Nephron progenitor cell (in vitro differentiated cells): ENCODE measurements at places on chromosomes 1 and 21.

- DNase-seq = no peak
Measured at GRCh38 chr1:209040351-209040750, 543.2 kb upstream of the CAMK1G start.

- DNase-seq = no peak
Measured at GRCh38 chr1:232381394-232382100, 248.4 kb downstream of the SIPA1L2 start.

GRCh38 chr1:157894613-157895165 is 53.1 kb upstream of the CD5L start:
- no peak for DNase-seq

DNA sequence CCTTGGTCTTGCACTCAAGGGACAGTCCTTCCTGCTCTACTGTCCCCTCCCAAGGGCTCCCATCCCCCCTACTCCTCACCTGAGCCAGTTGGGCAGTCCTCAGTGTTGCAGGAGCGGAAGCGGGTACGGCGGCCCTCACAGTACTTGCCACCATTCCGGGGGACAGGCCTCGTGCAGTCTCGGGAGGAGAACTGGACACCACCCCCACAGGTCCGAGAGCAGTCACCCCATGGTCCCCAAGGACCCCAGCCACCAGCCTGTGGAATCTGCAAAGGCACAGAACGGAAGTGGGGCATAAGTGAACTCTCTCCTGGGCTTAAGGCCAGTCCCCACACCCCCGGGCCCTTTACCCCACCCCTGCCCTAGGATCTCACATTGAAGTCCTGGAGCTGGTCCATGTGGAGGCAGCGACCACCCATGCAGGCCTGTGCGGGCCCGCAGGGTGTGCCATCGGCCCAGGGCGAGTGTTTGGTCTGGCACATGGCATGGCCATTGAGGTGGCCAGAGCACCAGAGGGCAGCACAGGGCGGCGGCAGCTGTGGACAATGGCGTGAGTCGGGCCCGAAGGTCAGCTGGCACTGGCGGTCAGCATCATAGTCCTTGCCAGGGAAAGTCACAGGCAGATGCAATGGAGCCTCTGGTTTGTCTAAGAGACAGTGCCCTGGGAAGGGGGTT is 5.2 kb downstream of the ADAMTS4 start:
- DNase-seq = no peak

GRCh38 chr21:35091496-35091895 is 42.4 kb upstream of the RUNX1 start:
- DNase-seq = no peak

DNA sequence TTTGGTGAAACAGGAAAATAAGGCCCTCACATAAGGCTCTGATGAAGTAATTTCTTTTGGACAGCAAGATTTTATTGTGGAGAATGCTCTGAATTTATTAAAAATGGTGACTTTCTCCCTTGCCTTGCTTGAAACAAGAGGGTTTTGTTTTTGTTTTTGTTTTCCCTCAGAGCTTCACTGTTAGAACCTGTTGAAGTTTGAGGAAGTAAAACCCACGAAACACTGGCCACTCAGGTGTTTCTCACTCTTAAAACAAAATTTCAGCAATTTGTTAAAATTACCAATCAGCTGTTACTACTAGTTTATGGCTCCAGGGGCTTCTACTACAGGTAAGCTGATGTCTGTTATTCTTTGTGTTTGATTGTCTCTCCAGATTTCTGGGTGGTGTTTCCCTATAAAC is 112.6 kb upstream of the B3GALT2 start:
- no peak for DNase-seq

GRCh38 chr1:244731651-244732050 is 78.7 kb downstream of the DESI2 start:
- no peak for DNase-seq

GRCh38 chr1:46519209-46519608 is 29.6 kb downstream of the DMBX1 start:
- no peak for DNase-seq

- no peak for DNase-seq
Measured at GRCh38 chr21:37478794-37479193, 112.2 kb downstream of the DYRK1A start.

DNA sequence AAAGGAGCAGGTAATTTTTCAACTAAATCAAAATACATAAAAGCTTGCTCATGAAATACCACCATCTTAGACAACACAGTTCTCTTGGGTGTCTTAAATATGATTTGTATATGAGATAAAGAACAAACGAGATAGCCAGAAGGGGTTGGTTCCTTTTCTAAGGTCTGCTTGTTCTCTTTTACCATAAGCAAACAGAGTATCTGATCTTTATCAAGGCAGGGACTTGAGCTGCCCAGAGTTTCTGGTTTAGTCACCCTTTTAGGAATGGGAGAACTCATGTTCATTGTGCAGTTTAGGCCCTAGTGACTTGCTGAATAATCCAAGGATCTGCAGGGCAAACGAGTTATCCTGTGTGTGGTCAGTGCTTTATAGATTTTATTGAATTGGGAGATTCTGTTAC is 3.0 kb upstream of the SUCO start:
- DNase-seq = no peak

DNA sequence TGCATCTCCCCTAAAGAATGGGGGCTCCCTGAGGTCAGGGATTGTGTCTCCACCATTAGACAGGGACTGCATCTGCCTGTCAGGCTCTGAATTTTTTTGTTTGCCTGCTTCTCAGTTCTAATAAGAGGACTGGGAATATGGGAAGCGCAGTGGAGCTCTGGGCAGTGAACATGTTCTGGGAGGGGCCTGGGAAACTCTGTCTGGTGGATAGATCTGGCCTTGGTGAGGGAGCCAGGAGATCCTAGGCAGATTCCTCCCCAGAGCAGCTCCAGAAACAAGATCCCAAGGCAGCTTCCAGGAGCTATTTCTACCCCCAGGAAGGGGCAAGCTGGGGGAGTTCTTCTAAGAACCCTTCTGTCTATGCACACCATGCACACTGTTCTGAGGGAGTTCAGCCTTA is 12.6 kb upstream of the MYOG start:
- no peak for DNase-seq

DNA sequence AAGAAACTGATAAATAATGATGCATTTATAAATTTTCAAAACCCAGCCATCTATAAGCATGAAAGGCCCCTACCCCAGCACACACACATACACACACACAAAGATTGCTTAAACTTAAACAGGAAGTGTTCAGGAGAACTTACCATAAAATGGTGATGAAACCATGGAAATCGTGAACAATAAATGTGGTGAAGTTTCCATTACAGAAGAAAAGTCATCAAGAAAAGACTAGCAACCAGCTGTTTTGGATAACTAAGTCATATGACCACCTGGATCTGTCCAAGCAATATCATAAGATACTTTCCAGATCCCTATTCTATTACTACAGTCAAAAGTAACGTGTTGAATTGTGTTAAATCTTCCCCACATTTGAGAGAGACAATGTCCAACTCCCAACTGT is 24.1 kb downstream of the RGS5 start:
- DNase-seq = no peak

- no peak for DNase-seq
Measured at GRCh38 chr1:36305915-36306209, 306 bp upstream of the SH3D21 start.

DNA sequence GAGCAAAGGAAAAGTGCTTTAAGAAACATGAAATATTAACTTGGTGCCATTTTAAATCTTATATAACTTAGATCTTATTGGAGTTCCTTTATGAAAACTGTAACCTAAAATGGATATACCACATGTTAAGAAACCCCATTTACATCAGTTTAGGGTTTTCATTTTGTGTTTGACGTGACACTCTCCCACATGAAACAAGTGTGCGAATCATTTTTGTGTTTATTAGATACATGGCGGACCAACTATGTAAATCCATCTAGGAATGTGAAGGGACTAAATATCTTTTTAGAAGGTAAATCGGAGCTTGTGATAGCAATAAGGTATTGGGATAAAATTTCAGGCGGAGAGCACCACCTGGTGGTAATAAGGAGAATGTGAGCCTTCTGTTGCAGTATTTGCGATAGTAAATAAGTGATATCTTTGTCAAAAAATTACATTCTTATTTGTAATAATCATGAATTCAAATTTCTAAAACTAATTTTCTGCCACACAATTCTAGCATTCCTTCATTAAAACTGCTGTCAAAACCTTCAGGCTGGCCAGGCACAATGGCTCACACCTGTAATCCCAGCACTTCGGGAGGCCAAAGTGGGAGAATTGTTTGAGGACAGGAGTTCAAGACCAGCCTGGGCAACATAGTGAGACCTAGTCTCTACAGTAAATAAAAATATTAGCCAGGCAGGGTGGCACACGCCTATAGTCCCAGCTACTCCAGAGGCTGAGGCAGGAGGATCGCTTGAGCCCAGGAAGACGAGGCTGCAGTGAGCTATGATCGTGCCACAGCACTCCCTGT is 31.3 kb downstream of the SMAP2 start:
- DNase-seq = peak; percentile 27

DNA sequence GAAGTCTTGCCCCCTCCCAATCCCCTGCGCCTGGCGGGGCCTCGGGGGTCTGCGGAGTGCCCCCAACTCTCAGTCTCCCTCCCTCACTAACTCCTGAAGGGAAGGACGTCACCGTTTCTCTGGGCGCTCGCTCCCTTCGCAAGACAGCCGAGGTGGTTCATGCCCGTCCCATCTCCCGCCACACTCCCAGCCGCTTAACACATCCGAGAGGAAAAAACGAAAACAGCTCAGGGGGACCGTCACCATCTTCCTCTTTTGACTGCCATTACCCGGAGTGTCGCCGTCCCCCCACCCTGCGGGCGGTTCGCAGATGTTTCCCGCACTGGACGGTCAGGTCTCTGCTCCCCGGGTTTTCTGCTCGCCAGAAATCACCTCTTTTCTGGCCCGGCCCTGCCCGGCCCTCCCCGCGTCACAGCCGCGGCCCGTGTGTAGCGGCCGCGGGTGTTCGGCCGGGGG is 532 bp downstream of the ERO1B start:
- peak; percentile 44 for DNase-seq

DNA sequence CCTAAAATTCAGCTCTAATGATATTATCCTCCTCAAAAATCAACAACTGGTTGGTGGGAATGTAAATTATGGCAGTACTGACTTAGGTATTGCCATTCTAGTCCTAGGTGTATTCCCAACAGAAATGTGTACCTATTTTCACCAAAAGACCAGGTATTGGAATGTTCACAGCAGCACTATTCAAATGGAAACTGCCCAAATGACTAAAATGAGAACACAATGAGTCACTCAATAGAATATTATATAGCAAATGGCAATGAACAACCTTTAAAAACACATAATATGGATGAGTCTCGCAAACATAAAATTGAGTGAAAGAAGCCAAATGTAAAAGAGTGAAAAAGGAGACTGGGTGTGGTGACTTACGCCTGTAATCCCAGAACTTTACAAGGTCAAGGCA is 44.9 kb downstream of the GADD45A start:
- DNase-seq = no peak

GRCh38 chr1:58986996-58987767 is 203.3 kb upstream of the JUN start:
- DNase-seq = no peak

GRCh38 chr1:8276932-8277331 is 41.0 kb upstream of the SLC45A1 start:
- DNase-seq = no peak

DNA sequence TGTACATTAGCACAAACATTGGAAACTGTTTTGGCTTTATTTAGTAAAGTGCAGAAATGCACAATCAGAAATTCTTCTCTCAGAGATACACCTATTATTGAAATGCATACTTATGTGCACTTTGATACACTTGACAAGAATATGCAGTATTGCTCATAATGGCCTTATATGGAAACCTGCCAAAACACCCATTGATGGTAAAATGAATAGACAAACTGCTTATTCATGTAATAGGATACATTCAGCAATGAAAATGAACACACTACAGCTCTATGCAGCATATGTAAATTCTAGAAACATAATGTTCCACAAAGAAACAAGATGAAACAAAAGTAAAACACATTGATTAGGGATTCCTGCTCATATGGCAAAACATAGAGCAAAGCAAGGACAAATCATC is 223.9 kb downstream of the S1PR1 start:
- DNase-seq = no peak

DNA sequence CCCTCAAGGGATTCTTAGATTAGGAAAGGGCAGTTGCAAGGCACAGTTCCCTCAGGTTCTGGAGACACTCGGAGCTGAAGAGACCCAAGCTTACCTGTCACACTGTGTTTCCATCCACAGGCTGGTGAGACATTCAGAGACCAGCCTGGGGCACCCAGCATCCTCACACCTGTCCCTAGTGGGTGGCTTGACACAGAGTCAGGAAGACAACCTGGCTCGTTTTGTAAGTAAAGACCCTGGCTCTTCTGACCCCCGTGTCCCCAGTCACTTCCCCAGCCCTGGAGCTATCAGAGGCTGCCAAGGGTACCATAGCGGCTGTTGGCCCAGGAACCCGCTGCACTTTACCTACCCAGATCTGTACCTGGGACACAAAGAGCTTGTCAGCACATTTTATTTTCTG is 409.8 kb downstream of the MATN1 start:
- no peak for DNase-seq

- DNase-seq = no peak
Measured at GRCh38 chr1:77977989-77978292, 931 bp downstream of the FUBP1 start.

DNA sequence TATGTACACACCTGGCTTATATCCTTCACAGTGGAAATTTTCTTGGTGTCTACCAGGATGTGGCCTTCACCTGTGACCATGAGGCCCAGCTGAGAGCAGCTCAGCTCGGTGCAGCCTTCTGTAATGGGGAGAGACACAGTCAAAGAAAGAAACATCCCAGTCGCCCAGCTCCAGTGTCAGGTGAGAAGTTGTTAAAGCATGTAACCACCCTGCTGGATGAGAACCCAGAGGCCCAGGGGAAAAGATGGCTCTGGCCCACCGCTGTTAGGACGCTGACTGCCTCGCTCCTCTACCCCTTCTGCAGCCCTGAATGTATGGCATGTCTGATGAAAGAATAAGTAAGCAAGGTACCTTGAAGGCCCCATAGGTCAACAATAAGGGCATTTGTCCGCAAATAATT is 52.7 kb downstream of the SCCPDH start:
- no peak for DNase-seq

DNA sequence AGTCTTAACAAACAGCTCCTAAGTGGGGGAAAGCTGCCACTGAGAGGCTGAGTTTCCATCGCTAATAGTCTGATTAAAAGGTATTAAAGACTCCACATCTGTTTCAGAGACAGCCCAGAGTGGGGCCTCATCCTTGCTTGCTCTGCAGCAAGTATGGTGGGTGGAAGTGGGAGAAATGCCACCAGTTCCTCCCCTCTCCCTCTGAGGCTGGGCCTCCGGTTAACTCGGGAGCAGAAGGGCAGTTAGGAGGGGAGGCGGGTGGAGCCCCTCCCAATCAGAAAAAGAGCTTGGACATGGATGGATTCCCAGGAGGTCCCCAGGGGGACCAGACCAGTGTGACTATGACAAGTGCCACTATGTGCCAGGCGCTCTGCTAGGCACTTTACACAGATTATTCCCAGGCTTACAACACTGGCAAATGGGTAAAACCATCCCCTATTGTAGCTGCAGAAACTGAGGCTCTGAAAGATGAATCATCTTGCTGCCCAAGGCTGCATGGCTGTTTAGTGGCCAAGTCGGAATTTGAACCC is 11.4 kb upstream of the ASCL5 start:
- no peak for DNase-seq

- no peak for DNase-seq
Measured at GRCh38 chr1:203362720-203363025, 11.8 kb upstream of the FMOD start.

GRCh38 chr1:209585672-209586071 is 2.2 kb downstream of the CAMK1G start:
- DNase-seq = peak; percentile 71
